ENCODE measurements at places on chromosomes 1 and 21.

- peak; percentile 63 for DNase-seq
These were observed 16.6 kb downstream of the HIVEP3 start for GRCh38 chr1:41902159-41902577.

GRCh38 chr1:195251900-195252299, 1356.3 kb downstream of the KCNT2 start:
- no peak for DNase-seq

DNA sequence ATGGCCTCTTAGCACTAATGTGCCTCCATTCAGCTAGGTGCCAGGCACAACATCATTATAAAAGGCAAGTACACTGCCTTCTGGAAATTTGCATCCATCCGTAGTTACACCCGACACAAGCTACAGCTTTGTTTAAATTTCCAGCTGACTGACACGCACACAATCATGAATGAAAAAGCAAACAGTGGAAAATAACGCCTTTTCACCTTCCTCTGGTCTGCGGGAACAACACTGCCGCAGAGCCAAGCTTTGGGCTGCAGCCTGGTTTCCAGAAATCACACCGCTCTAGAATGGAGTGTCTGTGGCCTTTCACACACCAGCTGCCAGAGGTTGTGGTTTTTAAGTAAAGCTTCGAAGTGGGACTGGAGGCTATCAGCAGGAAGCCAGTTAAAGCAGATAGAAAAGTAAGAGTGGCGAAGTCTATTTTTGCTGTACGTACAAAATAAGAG, 142.8 kb upstream of the COA6 start:
- no peak for DNase-seq

- DNase-seq = no peak
These were observed 23.9 kb upstream of the KCNE1 start for GRCh38 chr21:34535886-34536285.

GRCh38 chr21:36532769-36533467, 53.0 kb upstream of the CLDN14 start:
- peak; percentile 8 for DNase-seq

DNA sequence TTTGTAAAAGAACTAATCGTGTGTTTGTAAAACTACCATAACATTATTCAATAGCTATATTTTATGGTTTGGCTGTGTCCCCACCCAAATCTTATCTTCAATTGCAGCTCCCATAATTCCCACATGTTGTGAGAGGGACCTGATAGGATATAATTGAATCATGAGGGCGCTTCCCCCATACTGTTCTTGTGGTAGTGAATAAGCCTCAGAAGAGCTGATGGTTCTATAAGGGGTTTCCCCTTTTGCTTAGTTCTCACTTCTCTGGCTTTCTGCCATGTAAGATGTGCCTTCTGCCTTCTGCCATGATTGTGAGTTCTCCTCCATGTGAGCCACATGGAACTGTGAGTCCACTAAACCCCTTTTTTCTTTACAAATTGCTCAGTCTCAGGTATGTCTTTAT, 1372.3 kb downstream of the AMY1C start:
- DNase-seq = no peak

DNA sequence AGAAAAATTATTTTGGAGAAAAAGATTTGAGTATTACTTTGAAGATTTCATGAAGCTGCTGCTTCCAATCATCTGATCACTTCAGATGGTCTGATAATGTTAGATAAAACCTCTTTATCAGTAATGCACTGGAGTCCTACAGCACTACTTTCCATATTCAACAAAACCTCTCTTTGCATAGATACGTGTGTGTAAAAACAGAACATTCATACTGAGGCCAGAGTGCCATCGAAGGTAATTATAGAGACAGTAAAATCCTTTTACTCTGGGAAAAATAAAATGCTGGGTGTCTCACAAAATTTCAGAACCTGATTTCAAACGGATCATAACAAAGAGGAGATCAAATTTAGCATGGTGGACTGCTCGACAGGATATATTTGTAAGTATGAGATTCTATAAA, at the start of gene RGS13:
Gene RGS13, plus strand, starts transcription at position 209 of the 400 bp plus-strand sequence. CDS start 8,188 bp downstream, outside the sequence.
- DNase-seq = no peak

GRCh38 chr1:44405031-44405797, at the start of gene RNF220:
Gene RNF220, plus strand, starts transcription at chr1:44405255.
- peak; percentile 53 for DNase-seq

GRCh38 chr1:151504252-151504651, 6.9 kb upstream of the CGN start:
- DNase-seq = no peak

GRCh38 chr1:46434358-46434757, 40.2 kb downstream of the FAAH start:
- no peak for DNase-seq

DNA sequence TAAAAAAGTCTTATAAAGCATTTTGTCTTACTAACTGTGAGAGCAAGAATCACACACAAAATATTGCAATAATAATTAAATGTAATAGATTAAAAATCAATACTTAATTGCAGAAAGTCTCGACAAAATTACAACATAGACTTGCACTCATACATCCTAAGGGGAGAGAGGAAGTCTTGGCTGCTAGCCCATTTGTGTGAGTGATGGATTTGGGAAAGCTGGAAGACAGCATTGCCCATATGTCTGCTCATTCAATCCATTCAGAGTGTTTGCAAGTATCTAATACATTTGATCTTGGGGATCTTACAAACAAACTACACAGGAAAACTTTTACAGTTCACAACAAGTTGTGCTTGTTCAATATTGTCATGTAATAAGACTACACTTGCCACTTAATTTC, 140.5 kb downstream of the COL11A1 start:
- no peak for DNase-seq

DNA sequence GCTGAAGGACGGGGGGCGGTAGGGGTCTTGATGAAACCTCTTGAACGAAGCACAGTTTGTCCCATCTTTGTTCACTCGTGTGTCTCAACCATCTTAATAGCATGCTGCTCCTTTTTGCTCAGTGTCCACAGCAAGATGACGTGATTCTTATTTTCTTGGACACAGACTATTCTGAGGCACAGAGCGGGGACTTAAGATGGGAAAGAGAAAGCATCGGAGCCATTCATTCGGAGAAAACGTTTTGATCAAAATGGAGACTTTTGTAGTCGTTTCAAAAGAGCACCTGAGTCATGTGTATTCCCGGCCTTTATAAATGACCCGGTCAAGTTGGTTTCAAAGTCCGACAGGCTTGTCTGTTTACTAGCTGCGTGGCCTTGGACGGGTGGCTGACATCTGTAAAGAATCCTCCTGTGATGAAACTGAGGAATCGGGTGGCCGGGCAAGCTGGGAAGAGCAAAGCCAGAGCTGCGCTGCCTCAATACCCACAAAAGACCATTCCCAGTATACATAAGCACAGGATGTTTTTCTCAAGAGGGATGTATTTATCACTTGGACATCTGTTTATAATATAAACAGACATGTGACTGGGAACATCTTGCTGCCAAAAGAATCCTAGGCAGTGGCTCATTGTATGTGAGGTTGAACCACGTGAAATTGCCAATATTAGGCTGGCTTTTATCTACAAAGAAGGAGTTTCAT, 18.5 kb downstream of the ETS2 start:
- DNase-seq = peak; percentile 71

- no peak for DNase-seq
These were observed 2.4 kb downstream of the PARP1 start for GRCh38 chr1:226405411-226405988.

GRCh38 chr1:7948960-7949359, 8.3 kb upstream of the TNFRSF9 start:
- peak; percentile 49 for DNase-seq

GRCh38 chr1:216554934-216555333, 131.7 kb upstream of the USH2A start:
- no peak for DNase-seq

DNA sequence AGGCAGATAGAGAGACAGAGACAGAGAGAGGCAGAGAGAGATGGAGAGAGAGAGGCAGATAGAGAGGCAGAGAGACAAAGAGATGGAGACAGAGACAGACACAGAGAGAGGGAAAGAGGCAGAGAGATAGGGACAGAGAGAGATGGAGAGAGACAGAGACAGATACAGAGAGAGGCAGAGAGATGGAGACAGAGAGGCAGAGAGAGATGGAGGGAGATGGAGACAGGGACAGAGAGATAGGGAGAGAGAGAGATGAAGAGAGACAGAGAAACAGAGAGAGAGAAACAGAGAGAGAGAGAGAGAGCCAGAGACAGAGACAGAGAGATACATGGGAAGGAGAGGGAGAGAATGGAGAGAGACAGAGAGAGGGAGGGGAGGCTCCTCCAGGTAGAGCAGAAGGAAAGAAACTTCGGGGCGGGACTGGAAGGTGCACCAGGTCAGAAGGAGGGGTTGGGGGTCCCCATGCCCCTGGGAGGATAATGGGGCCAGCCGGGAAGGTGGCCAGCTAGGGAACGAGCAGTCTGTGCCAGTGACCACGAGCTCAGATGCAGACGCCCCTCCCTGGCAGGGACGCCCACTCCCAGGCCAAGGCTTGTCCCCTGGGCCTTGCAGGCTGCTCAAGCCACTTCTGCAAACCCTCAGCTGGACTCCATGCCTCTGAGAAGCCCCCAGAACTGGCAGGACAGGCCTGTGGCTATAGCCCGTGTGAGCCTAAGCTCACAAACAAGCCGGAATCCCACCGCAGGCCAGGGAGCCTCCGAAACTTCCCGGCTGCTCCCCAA, 3.3 kb downstream of the FNDC10 start:
- no peak for DNase-seq

DNA sequence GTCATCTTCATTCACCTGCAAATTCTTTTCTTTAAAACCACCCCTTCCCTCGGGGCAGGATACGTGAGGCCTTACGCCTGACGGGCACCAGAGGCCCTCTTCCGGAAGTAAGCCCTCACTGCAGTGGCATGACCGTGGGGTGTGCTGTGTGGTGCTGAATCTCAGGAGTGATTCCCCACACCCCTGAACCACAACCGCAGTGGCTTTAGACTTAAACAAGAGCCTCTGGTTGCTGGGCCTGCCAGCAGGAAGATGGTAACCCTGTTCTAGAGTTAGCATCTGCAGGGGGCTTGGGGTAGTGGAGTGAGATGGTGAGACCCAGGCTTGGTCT, 12.1 kb downstream of the BSND start:
- no peak for DNase-seq

DNA sequence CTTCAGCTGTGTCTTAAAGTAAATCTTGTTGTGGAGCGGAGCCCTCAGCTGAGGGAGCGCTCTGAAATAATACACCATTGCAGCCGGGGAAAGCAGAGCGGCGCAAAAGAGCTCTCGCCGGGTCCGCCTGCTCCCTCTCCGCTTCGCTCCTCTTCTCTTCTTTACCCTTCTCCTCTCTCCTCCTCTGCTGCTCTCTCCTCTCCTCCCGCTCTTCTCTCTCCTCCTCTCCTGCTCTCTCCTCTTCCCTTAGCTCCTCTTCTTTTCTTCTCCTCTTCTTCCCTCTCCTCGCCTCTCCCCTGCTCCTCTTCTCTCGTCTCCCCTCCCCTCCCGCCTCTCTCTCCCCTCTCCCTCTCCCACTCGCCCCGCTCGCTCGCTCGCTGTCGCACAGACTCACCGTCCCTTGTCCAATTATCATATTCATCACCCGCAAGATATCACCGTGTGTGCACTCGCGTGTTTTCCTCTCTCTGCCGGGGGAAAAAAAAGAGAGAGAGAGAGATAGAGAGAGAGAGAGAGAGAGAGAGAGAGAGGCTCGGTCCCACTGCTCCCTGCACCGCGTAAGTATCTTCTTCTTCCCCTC, at the start of gene PROX1:
Gene PROX1, plus strand, starts transcription at position 47 of the 580 bp plus-strand sequence. CDS start 8,563 bp downstream, outside the sequence.
- DNase-seq = peak; percentile 94

- DNase-seq = no peak
These were observed 7.5 kb downstream of the COL9A2 start for GRCh38 chr1:40309374-40310128.

DNA sequence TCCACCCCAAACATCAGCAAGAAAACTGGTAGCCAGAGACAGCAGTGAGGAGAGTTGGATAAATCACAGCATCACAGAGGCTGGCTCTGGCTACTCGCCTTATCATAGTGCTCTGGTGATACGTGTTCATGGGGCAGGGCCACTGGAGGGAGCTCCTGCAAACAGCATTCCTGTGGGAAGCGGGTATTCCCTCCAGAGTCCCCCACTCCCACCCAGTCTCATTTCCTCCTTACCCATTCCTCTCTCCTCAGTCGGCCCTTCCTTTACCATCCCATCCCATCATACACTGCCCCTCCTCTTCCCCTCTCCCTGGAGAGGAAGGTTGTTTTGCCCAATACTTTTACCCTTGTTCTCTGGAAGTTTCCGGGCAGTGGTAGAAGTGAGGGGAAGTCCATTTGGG, 7.1 kb downstream of the NHLH2 start:
- no peak for DNase-seq

GRCh38 chr21:15199414-15200383, 134.9 kb upstream of the NRIP1 start:
- no peak for DNase-seq

DNA sequence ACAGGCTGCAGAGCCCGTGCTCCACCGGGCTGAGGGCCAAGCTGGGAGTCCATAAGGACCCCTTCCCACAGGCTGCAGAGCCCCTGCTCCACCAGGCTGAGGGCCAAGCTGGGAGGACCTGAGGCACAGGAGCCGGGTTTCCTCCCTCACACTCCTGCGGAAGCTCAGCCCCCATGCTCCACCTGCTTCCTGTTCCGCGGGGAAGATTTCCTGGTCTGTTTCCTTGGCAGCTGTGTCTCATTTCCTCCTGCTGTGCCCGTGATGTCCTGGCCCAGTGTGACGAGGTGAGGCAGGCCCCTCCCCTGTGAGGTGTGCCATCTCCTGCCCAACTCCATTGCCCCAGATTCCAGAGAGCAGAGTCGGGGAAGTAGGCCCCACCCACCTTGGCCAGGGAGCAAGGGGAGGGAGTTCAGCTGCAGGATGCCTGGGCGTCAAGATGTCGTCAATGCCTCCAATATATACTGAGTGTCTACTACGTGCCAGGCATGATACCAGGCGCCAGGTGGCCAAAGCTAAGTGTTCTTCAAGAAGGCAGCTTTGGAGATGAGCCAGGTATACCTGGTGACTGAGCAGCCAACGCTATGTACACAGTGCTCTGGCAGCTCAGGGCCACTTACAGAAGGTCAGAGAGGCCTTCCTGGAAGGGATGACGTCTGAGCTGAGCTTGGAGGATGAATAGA, 58.8 kb downstream of the NAV1 start:
- no peak for DNase-seq

DNA sequence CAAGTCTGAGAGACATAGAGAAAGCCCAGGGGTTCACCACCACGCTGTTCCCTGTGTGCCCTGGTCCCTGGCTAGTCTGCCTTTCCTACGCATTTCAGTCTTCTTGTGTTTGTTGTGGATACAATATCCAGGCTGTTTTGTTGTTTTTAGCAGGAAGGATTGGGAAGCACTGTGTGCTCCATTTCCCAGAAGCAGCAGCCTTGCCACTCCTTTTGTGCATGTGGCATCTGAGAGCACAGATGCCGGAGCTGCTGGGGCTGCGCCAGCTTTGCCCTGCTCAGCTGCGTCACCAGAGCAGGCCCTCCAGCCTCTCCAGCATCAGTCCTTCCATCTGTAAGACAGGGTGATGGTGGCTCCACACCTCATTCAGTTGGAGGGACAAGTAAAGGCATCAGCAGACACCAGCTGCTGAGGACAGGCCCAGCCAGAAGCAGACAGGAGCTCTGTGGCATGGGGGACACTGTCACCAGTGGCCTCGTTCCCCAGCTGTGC, 94.4 kb upstream of the COL6A1 start:
- peak; percentile 31 for DNase-seq
